ENCODE measurements at places on chromosomes 12 and 14.

- peak; percentile 2 for DNase-seq
These were observed 180.2 kb downstream of the CRADD start for GRCh38 chr12:93857279-93857938.

GRCh38 chr14:65098586-65098985 is 3.7 kb downstream of the MAX start:
- no peak for DNase-seq

DNA sequence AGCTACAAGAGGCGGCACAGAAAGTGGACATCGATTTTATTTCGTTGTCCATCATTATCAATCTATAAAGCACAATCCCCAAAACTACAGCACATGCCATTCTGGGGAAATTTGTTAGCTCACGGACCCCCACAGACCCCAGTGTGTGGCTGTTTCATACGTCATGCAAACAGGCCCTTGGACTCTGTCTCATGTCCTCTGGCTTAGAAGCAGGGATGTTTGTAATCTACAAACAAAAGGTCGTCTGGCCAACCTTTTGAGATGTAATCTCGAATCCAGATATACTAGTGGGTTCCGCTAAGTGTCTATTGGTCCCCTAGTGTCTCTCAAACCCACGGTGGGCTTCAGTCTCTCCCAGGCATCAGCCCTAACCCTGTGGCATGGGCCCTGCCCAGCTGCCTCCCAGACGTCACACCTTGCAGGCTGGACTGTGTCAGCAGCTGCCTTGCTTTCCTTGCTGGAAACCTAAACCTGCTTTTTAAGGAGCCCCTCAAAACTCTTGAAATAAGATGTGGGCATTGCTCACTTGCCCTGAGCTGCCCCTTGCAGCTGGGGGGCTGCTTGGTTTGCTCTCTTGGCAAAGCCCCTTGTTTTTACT is 220.8 kb downstream of the ZFP36L1 start:
- DNase-seq: no peak

DNA sequence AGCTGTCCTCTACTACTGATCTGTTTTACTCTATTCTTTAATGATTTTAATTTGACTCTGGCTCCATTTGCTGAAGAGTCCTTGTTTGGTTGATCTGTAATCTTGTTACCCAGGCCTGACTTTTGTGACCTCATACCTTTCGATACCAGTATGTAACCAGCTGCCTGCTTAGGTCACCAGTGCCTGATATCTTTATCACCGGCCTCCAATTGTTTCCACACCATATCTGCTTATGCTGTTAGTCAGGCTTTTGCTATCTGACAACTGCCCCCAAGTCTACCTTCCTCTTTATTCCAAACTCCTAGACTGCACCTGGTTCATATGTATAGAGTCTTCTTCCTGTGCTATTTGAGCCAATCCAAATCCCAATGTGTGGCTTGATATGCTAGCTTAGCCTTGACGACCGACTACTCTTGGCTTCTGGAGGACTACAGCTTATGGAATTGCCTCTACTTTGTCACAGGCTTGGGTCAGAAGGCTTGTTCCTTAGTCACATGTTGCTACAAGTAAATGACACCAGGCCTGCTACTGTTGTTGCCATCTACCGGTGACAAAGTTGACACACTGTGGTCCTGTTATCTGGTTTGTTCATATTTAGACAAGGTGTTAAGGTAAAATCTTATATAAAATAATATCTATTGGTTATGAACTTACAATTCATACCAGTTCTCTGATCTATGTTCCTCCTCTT is 193.9 kb downstream of the TRHDE start:
- no peak for DNase-seq

- DNase-seq: no peak
These were observed 743 bp upstream of the AACS start for GRCh38 chr12:125064492-125064891.

DNA sequence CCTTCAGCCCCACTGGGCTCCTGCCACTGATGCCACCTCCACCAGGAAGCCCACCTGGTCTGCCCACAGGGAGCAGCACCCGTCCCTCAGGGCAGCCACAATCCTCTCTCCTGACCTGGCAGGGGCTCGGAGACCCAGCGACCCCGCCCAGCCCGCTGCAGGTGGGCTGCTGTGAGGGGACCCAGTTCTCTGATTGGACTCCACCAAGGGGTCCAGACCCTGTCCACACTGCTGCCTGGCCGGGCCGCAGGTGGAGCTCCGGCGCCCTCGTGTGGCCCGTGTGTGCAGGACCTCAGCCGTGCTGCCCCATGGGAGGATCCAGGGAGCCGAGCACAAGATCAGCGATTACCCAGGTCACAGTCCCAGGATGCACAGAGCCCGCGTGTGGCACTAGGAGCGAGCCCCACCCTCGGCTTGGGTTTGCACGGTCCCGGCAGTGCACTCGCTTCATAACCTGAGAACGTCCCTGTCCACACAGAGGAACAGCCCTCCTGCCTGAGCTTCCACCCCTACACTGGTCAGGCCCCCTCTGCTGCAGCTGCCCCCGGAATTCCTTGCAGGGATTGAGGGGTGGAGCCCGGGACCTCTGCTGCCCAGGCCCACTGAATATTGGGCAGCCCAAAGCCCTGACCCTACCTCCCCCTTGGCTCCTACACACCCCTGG is 35.4 kb upstream of the TMEM179 start:
- no peak for DNase-seq

GRCh38 chr12:62605981-62606380 is 139.4 kb downstream of the MON2 start:
- no peak for DNase-seq

GRCh38 chr14:67373347-67373746 is 13.2 kb downstream of the EIF2S1 start:
- no peak for DNase-seq

- no peak for DNase-seq
These were observed 5.2 kb downstream of the RAB15 start for GRCh38 chr14:64966976-64967375.

GRCh38 chr14:71060825-71061455 is 153.7 kb downstream of the PCNX1 start:
- no peak for DNase-seq

- DNase-seq: no peak
These were observed 78.8 kb downstream of the SEC23A start for GRCh38 chr14:39023939-39024871.

DNA sequence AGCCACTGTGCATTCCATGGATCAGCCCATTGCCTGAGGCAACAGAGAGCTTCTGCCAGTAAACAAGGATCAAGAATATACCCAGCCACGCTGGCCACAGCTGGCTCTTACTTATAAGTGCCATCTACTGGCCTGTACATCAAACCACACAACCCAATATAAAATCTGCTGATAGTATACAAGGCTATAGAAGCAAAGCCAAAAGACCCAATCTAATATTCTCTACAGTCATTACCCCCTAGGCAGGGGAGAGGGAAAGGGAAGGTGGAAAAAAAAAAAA is 4.4 kb upstream of the FAM186B start:
- no peak for DNase-seq

DNA sequence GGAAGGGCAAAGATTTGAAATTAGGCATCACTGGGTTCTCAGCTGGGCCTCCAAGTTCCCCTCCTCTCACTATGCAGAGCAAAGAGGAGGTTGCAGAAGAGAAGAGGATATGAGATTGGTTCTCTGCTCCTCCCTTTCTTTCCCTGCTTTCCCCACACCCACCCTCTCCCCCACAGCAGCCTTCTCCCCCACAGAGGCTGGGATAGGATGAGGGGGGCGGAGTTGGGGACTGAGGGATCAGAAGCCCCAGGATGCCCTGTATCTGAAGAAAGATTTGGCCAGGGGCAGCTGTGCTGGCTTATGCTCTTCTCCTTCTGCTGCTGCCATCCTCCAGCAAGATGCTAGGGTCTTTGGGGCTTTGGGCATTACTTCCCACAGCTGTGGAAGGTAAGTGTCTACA is at the start of gene AMHR2:
Gene AMHR2 (plus strand): TSS at position 259 of the 400 bp plus-strand sequence. CDS start 80 bp downstream, at position 339.
- DNase-seq: no peak

DNA sequence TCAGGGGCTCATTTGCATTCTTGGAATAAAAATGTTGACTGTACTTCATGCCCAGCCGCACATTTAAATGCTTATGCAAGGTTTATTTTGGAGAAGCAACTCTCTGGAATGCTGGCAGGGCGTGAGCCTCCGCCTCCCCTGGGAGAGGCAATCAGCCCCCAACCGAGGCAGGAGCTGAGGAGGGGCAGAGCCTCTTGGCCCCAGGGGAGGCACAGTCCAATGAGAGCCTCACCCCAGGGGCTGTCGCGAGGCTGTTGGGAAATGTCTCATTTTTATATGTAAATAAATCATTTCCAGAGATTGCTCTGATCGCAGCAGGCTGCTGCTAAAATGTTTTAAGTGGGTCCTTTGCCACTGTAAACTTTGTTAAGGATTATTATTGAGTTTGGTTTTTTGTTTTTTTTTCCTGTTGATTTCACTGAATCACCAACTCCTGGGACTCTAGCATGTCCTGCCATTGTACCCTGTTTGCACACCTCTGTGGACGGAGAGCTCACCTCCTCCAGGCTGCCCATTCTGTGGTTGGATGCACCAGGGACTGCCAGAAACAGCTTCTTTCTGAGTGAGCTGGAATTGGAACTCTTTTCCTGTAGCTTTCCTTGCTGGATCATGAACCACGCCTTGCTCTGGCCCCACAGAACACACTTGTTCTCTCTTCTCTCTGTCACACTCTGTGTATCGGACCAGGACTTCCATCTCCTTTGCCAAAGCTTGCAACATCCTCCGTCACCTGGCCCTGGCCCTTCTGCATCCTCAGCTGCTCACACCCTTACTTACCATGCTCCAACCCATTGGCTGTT is 46.9 kb upstream of the FAM181A start:
- DNase-seq: no peak

GRCh38 chr12:20704860-20705259 is 9.7 kb downstream of the SLCO1C1 start:
- DNase-seq: no peak

DNA sequence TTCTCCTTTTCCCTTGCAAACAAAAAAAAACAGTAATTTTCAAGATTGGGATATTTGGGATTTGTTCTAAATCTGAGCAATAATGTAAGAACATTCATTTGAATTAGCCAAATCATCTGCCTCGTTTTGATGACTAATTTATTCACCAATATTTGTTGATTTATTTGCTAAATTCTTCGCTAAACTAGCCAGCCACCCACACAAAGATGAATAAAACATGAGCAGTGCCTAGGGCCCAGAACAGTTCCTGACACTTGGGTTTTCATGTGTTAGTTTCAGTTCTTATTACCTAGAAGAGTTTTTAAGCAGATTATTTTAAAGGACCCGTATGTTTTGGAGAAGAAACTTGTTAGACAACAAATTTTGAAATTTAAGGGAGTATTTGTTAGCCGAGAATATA is 1.4 kb downstream of the ETNK1 start:
- DNase-seq: no peak

DNA sequence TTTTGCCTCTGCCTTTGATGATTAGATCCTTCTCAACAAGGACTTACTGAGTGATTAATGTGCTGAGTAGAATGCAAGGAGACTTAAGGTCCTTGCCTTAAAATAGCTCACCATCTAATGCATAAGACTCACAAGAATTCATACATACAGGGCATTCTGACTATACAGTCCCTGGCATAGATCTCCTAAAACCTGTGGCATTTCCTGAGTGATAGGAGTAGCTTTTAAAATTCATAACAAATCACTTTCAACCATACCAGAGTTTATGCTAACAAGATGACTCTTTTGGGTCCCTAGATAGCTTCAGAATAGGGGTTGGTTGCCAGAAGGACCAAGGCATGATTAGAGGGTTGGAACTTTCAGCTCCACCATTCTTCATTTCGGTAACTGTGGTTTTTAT is 48.8 kb downstream of the STXBP6 start:
- peak; percentile 74 for DNase-seq

GRCh38 chr12:127538316-127538715 is 728.7 kb upstream of the TMEM132C start:
- no peak for DNase-seq
